Forelimb muscle (tissue), 1 donor: ENCODE measurements at places on chromosomes 1 and 21. TPM values are rescaled to one million over a fixed set of nuclear protein-coding genes. Genes with fewer than 3 reads are reported as not detected.

Gene OR2L2
- polyA plus RNA-seq: 0.06 TPM

Gene ROR1
- polyA plus RNA-seq: 8.8 TPM

Gene DNASE2B
- not detected for polyA plus RNA-seq

Gene ACKR1
- polyA plus RNA-seq: 3.0 TPM

Gene SPRR2F
- polyA plus RNA-seq: not detected

Gene COL6A1
- polyA plus RNA-seq: 377 TPM

Gene SLC1A7
- 0.24 TPM for polyA plus RNA-seq

Gene CNTN2
- polyA plus RNA-seq: 0.39 TPM

Gene SLC9C2
- not detected for polyA plus RNA-seq

Gene A3GALT2
- not detected for polyA plus RNA-seq

Gene FMO1
- polyA plus RNA-seq: 3.8 TPM

Gene TOMM40L
- 9.8 TPM for polyA plus RNA-seq

Gene VPS13D
- polyA plus RNA-seq: 17.2 TPM

Gene RNPC3
- 28.6 TPM for polyA plus RNA-seq
